ENCODE measurements at places on chromosomes 16 and 17.

- no peak for DNase-seq
Observed at GRCh38 chr16:50151322-50151721, 1.8 kb upstream of the TENT4B start.

GRCh38 chr16:28602529-28602928 lies 5.7 kb upstream of the SULT1A2 start:
- no peak for DNase-seq

GRCh38 chr16:8721336-8722024 lies 47.1 kb downstream of the ABAT start:
- DNase-seq = no peak

GRCh38 chr16:62059527-62059926 lies 23.3 kb upstream of the CDH8 start:
- DNase-seq = no peak

GRCh38 chr17:38598536-38598935 lies 7.2 kb downstream of the SRCIN1 start:
- peak; percentile 37 for DNase-seq

- no peak for DNase-seq
Observed at GRCh38 chr17:4241535-4241934, 22.2 kb downstream of the ANKFY1 start.

DNA sequence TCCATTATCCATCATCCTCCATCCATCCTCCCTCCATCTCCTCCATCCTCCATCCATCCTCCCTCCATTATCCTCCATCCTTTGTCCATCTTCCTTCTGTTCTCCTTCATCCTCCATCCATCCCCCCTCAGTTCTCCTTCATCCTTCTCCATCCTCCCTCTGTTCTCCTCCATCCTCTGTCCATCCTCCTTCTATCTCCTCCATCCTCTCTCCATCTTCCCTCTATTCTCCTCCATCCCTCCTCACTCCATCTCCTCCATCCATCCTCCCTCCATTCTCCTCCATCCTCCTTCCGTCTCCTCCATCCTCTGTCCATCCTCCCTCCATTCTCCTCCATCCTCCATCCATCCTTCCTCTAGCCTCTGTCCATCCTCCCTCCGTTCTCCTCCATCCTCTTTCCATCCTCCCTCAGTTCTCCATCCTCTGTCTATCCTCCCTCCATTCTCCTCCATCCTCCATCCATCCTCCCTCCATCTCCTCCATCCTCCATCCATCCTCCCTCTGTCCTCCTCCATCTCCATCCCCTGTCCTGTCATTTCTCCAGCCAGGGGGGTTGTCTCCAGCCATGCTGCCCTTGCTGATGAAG lies 143.7 kb downstream of the SDK2 start:
- DNase-seq = no peak
